ENCODE measurements at places on chromosomes 5 and 9.

GRCh38 chr9:133037775-133038515, 7.1 kb downstream of the GTF3C5 start:
- no peak for DNase-seq

DNA sequence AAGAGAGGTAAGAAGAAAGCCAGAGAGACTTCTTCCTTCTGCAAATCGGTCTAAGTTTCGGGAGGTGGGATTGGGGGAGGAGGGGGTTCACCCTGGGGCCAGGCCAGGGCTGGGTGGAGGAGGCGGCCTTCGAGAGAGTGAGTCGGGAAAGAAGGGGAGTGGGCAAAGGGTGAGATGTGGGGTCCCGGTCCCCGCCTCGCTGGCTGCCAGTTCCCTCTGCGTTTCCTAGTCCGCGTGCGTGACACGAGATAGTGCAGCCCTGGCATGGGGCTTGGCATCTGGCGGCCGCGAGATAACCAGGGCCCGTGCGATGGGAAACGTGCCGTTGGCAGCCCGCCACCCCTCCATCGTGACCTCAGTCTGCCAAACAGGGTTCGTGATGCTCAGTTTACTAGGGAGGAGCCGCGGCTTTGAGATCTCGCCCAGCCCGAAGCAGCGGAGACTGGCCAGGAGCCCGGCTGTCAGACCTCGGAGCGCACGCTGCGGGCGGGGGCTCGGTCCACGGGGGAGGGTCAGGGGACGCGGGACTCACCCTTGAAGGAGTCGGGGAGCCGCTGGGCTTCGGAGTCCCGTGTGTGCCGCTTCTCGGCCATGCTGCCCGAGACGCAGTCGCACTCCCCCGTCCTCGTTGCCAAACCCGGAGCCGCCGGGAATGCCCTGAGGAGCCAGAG, at the start of gene STOM:
Gene STOM, minus strand, starts transcription at position 656 of the 671 bp plus-strand sequence. Its CDS starts 63 bp downstream, at position 593.
- peak; percentile 88 for DNase-seq

DNA sequence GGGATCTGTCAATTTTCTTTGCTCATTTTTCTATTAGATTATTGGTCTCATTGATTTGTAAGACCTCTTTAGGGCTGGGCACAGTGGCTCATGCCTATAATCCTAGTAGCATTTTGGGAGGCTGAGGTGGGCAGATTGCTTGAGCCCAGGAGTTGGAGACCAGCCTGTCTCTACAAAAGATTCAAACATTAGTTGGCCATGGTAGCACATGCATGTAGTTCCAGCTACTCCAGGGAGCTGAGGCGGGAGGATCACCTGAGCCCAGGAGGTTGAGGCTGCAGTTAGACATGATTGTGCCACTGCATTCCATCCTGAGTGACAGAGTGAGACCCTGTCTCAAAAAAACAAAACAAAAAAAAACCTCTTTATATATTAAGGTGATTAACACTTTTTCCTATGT, 6.4 kb upstream of the SHROOM1 start:
- no peak for DNase-seq

- DNase-seq: no peak
Measured at GRCh38 chr5:113242481-113243348, 192.1 kb downstream of the TSSK1B start.

GRCh38 chr5:17315710-17316221, 98.3 kb downstream of the BASP1 start:
- no peak for DNase-seq

DNA sequence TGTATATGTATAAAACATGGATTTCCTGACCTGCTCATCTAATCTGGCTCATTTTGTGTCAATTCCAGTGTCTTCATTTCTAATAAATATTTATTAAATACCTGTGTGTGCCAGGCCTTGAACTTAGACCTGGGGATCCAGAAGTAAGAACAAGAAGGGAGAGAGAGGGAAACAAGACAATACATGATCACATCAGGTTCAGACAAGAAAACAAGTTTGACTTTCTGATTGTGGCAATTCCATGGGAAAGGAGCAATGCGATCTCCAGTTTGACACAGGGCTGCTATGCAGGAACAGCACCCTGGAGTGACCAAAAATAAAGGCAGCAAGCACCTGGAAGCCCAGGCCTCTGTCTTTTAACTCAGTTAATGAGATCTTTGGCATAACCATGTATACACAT, 198.1 kb upstream of the ACTBL2 start:
- no peak for DNase-seq

DNA sequence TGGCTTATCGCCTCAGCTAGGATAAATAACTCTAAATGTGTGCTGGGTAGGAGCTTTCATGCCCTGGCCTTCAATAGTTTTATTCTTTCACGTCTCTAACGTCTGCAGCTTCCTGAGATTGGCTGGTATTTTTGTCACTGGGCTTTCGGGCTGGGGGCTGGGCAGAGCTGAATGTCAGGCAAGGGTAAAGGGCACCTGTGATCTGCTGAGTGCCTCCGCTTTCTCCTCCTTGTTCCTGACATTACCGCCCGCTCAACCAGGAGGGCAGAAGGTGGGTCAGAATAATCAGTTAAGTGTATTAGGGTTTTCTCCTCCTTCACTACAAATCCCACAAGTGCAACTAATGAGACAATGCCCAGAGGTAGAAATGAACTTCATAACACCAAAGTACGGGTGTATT, 216.6 kb downstream of the TSSK1B start:
- no peak for DNase-seq

DNA sequence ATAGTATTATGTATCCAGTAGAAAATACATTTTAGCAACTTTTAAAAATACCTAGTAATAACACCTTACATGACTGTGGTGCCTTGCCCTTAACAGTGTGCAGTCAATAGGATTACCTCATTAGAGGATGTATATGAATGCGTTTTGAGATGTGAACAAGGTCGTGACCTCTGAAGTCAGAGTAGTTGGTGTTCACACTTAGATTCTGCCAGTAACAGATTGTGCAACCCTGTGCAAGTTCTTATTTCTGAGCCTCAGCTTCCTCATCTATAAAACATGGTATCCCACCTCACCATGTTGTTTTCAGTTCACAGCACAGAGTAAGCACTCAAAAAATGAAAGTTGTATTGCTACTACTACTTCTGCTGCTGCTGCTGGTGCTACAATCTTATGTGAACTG, 347.3 kb downstream of the KDM4C start:
- no peak for DNase-seq

GRCh38 chr5:16271851-16272250, 92.3 kb upstream of the MARCHF11 start:
- no peak for DNase-seq

DNA sequence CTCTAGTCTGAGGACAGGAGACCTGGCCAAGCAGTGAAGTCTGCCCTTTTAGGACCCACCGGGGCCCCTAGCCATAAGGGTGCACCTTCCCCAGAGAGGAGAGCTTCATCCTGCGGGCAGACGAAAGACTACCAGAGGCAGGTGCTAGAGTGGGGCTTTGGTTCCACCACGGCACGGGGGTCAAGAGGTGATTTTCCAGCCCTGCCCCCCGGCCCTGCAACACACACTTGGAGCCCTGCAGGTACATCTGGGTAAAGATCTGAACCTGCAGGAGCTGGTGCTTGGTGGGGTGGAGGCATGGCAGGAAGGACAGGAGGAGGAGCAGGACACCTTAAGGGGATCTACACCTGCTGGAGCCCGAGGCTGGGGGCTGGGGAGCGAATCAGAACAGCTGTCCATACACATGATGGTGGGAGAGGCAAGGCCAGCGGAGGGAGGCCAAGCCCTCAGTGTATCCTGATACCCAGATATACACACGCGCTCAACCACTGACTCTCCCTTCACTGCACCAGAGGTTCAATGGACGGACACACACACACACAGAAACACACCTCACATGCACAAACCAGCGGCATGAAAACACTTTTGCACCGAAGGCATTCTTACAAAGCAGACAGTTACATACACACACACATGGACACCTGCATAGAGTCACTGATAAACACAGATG, 98.4 kb upstream of the MVB12B start:
- no peak for DNase-seq

GRCh38 chr5:167877924-167878323, 413.5 kb upstream of the WWC1 start:
- no peak for DNase-seq

GRCh38 chr9:13487936-13488335, 208.4 kb upstream of the MPDZ start:
- no peak for DNase-seq

- DNase-seq: no peak
Measured at GRCh38 chr5:3818624-3819023, 223.0 kb downstream of the IRX1 start.

DNA sequence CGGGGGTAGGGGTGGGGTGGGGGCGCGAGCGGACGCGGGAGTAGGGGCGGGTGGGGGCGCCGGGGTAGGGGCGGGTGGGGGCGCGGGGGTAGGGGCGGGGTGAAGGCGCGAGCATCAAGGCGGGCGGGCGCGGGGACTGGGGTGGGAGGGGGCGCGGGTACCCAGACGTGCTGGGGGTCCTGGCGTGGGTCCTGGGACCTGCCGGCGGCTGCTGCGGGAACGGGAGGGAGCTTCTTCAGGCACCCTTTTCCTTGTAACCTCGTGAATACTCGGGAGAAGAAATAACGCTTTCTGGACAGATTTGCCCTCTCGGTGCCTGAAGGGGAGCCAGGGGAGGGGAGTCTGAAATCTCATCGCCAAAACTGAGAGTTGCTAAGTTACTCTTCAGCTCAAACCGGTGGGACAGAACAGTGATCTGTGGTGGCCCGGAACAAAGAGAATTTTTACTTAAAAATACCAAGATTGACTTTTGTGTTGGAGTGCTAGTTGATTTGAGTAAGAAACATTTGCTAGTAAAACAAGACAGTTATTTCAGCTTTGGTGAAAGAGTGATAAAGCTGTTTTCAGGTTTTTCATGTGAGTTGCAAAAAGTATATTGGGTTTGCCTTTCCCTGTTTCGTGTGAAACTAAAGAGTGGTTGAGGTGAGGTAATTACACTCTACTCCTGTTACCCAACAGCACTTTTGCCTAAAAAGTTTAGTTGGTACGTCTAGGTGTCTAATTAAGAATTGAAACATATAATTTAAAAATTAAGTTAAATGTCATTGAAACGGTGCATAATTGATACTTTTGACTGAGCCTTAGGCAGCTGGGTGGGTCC, 643 bp downstream of the PLEKHG4B start:
- no peak for DNase-seq

GRCh38 chr9:135961811-135962695, 880 bp upstream of the UBAC1 start:
- no peak for DNase-seq

DNA sequence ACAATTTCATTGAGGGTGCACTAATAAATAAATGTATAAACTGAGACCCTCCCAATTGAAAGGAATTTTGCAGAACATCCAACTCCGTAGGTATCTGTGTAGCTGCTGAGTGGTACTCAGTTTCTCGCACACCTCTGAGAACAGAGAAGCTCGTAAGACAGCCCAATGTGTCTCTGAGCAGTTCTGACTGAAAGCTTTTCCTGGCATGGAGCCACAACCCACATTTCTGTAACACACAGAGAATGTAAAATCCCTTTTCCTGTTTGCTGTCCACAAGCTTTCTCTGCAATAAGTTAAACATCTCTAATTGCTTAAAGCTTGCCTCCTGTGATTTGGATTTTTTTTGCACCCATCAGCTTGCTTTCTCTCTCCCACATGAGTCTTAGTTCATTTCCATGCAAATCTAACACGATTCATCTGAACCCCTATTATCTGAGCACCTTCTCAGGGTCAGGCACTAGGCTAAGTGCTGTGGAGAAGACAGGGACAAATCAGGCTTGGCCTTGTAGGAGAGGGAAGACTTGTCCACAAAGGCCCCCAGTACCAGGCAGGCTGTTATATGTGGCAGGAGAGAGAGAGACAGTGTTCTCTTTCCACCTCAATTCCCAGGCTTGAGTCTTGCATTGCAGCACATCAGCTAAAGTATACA, 44.2 kb upstream of the COL15A1 start:
- no peak for DNase-seq

DNA sequence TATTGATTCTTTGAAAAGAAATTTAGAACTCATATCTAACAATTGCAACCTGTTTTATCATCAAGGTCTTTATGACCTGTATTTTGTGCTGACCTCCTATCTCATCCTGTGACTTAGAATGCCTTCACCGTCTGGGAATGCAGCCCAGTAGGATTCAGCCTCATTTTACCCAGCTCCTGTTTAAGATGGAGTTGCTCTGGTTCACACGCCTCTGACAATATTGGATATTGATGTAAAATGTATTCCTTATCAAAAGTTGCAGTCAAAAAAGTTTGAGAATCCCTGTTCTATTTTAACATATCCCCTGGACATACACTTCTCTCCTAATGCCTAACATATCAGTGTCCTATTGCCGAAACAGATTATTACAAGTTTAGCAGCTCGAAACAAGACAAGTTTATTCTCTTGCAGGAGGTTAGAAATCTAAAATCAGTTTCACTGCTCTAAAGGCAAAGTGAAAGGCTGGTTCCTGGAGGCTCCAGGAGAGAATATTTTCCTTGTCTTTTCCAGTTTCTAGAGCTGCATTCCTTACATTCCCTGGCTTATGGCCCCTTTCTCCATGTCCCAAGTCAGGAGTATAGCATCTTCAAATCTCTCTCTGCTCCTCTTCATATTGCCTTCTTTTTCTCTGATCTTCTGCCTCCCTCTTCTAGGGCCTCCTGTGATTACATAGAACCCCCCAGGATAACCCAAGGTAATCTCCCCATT, 31.5 kb upstream of the LVRN start:
- DNase-seq: no peak

- DNase-seq: no peak
Measured at GRCh38 chr9:93045521-93045920, 13.0 kb upstream of the SUSD3 start.

DNA sequence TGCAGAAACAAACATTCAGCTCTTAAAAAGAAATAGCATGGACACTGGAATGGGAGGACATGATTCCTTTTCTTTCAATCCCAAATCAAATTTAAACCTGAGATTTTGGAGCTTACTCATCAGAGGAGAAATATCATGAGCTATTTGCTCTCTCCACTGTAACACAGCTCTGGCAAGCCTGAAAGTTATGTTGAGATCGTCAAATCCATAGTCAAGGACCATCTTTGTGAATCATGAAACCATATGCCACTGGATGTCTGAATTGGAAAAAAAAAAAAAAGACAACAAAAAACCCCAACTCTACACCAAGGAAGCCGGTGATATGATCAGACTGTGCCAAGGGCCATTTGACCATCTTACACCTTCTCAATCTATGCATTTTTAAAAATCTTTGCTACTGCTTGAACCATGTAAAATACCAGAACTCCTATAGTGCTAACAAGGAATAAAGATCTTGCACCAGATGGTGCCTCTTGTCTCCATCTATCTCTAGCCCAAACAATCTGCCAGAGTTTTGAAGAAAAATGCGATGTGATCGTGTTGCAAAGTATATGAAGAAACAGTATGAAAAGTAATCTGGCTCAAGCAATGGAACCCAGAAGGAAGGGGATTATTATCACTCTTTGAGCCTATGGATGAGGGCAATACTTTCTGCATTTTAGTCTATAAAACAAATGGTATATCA, 138.1 kb upstream of the MEF2C start:
- DNase-seq: no peak

GRCh38 chr9:7960320-7961050, 160.9 kb upstream of the DMAC1 start:
- no peak for DNase-seq

- DNase-seq: no peak
Measured at GRCh38 chr9:84447305-84447704, 106.7 kb upstream of the SLC28A3 start.
